Tibial nerve (tissue), 4 donors: ENCODE measurements at places on chromosomes 11 and 22. TPM values are rescaled to one million over a fixed set of nuclear protein-coding genes. Genes with fewer than 3 reads are reported as not detected.
A peak's percentile ranks its signal among the peaks of the same experiment; 100 is the strongest.

DNA sequence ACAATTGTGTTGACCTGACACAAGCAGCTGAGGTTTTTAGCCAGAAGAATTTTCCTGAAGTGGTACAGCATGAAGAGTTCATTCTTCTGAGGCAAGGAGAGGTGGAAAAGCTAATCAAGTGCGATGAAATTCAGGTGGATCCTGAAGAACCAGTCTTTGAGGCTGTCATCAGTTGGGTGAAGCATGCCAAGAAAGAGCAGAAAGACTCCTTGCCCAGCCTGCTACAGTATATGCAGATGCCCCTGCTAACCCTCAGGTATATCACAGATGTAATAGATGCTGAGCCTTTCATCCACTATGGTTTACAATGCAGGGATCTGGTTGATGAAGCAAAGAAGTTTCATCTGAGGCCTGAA, 12.9 kb upstream of the SCARF2 start:
- no peak for DNase-seq

GRCh38 chr11:72673284-72673942, 809 bp downstream of the PDE2A start:
- DNase-seq: no peak

DNA sequence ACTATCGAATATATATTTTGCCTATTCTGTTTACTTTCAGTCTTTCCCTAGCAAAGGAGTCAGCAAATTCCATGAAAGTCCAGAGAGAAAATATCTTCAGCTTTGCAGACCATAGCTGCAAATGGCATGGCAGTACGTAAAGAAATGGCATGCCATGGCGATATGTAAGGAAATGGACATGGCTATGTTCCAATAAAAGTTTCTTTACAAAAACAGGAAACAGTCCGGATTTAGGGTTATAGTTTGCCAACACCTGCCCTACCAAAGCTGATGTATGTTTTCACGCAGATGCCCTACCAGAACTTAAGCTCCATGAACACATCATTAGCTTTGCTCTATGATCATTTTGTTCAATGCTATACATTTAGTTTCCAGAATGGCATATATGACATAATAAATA, 19.5 kb downstream of the KIAA0930 start:
- DNase-seq: no peak

DNA sequence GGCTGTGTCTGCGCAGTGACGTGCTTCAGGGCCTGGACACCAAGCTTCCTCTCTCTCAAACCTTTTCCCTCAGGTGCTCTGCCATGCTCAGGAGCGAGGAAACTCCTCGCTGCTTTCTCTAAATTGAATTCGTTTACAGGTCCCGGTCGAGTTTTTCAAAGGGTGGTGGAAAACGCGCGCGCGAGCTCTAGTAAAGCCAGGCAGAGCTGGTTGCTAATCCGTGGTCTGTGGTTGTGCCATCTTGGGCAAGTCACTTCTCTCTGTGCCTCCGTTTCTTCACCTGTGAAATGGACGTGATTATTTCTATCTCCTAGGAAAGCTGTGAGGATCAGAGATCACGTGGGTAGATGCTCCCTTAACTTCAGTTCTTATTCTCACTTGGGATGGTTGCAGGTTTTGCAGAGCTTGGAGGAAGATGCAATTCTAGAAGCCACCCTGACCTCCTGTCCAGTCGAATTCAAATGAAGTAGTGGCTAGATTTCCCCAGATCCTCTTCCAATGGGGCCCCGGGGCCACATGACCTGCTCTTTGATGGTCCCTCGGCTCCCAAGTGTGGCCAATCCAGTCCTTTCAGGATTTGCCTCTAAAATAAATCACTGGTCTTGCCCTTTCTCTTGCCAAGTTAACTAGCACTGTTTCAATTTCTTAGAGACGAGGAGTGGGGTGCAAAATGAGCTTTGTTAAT, 10.5 kb upstream of the ALX4 start:
- DNase-seq: no peak

DNA sequence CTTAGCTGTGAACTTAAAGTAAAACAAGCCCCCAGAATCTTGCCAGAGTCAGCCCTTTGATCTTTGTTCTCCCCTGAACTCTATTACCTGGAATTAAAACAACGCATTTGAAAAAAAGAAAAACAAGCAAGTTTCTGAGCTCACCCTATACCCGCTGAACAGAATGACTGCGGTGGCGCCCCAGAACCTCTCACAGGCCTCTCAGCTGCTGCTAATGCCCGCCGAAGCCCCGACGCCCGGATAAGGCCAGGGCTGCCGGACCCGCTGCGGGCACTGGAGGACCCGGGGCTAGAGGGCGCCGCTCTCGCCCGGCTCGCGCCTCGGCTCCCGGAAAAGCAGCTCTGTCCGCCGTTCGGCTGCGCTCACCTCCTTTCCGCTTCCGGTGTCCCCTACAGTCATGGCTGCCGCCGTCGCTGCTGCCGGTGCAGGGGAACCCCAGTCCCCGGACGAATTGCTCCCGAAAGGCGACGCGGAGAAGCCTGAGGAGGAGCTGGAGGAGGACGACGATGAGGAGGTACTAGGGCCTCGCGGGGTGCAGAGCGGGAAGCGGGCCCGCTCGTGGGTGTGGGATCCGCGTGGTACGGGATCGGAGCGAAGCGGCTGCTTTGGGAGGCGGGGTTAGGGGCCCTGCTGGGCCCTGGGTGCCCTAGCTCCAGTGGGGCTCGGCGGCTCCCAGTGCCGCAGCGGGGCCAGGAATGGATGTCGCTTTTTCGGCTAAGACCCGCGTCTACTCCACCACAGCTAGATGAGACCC, at the start of gene TOMM22:
Gene TOMM22, plus strand, starts transcription at position 376 of the 754 bp plus-strand sequence. Its CDS starts 22 bp downstream, at position 398.
- peak; percentile 61 for DNase-seq

- DNase-seq: no peak
These were observed 7.2 kb downstream of the RNF215 start for GRCh38 chr22:30380011-30380410.

- DNase-seq: no peak
These were observed 76.0 kb downstream of the ST3GAL4 start for GRCh38 chr11:126431401-126432064.

GRCh38 chr22:47377926-47378560, 615.6 kb downstream of the TBC1D22A start:
- no peak for DNase-seq

The DDX25 gene
- total RNA-seq: not detected

The PANX3 gene
- not detected for total RNA-seq

The CLTCL1 gene
- total RNA-seq: 27.9 TPM

The GAS2L1 gene
- 36.0 TPM for total RNA-seq

The GUCY1A2 gene
- 3.6 TPM for total RNA-seq
